ENCODE measurements at places on chromosomes 1 and 21.

GRCh38 chr1:19113697-19114092 lies 96.4 kb downstream of the UBR4 start:
- DNase-seq = no peak

GRCh38 chr1:242008826-242009495 lies 10.1 kb upstream of the MAP1LC3C start:
- no peak for DNase-seq

GRCh38 chr1:107100331-107100984 lies 40.4 kb upstream of the NTNG1 start:
- DNase-seq = no peak

DNA sequence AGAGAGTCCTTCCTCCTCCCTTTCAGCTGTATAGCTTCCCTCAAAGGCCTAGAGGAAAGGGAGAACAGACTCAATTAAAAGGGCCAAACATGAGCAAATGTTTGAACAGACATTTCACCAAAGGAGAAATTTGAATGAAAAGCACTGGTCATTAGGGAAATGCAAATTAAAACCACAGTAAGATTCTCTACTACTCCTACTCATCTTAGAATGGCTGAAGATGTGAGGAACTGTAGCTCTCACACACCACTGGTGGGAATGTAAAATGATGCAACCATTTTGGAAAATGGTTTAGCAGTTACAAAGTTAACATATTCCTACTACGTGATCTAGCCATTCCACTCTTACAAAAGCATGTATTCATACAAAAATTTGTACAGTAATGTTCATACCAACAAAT lies 253.0 kb upstream of the HOOK1 start:
- DNase-seq = no peak

DNA sequence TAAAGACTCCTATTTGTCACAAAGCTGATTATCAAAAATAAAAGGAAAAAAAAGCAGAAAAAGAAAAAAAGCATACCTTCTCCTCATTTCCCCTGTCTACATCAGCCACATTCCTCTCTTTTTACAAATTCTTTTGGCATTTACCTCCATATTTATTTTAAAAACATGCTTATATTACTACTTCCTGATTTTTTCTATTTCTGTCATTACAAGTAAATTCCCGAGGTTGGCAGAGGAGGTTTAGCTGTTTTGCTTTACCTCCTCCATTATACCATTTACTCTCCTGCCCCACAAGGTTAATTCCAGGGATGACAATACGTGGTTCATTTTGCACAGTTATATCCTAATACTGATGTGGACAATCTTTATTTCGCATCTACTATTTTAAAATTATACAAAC lies 26.3 kb upstream of the CD34 start:
- DNase-seq = no peak

Measured in cortex of kidney (tissue), 1 donor.